ENCODE measurements at places on chromosomes 13 and 19.

- no peak for DNase-seq
Measured at GRCh38 chr13:30159446-30159839, 147.9 kb downstream of the KATNAL1 start.

- no peak for DNase-seq
Measured at GRCh38 chr13:105311094-105311493, 1224.4 kb downstream of the EFNB2 start.

- DNase-seq: no peak
Measured at GRCh38 chr19:39147480-39147879, 21.9 kb downstream of the PAK4 start.

- no peak for DNase-seq
Measured at GRCh38 chr19:16141043-16141442, 2.4 kb upstream of the HSH2D start.

- no peak for DNase-seq
Measured at GRCh38 chr13:31409678-31410356, 210.0 kb downstream of the B3GLCT start.

- peak; percentile 37 for DNase-seq
Measured at GRCh38 chr13:64529874-64530485, 2700.2 kb downstream of the PCDH9 start.

Data from NCI-H1417 (cell line).